ENCODE measurements at places on chromosomes 5 and 9.

DNA sequence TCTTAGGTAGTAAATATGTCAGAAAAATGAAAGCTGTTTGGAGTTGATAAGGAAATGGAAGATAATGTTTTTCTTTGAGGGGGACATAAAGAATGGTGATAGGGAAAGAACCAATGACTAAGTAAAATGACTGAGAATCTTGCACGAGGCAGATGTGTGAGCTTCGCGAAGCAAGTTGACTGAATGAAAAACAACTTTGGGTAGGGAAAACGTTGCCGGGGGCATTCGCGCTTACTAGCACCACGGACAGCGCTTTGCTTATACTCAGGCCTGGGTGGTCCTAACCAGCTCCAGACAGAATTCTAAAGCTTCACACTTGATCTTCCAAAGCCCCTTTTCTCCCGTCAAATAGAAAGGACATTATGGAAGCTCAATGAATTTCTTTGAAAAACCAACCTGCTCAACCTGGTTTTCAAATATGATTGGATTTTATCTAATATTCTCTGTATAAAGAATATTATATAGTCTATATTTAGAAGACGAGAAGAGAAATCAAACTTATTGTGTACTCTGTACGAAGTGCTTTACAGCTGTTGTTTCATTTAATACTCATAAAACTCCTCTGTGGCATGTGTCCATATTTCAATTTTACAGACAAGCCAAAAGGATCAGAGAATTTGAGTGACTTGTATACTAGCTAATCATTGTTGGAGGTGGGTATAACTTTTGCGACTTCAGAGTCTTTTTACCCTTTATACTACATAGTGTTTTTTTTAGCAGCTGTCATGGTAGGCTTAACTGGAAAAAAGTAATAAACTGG lies 1.9 kb upstream of the CDKN2B start:
- DNase-seq: no peak

DNA sequence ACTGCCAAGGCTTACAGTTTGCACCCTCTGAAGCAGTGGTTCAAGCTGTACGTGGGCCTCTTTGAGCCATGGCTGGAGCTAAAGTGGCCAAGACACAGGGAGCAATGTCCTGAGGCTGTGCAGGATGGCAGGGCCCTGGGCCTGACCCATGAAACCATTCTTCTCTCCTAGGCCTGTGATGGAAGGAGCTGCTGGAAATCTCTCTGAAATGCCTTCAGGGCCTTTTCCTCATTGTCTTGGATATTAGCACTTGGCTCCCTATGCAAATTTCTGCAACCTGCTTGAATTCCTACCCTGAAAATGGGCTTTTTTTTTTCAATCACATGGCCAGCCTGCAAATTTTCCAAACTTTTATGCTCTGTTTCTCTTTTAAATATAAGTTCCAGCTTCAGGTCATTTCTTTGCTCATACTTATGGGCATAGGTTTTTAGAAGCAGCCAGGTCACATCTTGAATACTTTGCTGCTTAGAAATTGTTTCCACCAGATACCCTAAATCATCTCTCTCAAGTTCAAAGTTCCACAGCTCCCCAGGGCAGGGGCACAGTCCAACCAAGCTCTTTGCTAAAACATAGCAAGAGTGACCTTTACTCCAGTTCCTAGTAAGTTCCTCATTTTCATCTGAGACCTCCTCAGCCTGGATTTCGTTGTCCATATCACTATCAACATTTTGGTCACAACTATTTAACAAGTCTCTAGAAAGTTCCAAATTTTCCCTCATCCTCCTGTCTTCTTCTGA lies 138.3 kb downstream of the OSTF1 start:
- DNase-seq: no peak

DNA sequence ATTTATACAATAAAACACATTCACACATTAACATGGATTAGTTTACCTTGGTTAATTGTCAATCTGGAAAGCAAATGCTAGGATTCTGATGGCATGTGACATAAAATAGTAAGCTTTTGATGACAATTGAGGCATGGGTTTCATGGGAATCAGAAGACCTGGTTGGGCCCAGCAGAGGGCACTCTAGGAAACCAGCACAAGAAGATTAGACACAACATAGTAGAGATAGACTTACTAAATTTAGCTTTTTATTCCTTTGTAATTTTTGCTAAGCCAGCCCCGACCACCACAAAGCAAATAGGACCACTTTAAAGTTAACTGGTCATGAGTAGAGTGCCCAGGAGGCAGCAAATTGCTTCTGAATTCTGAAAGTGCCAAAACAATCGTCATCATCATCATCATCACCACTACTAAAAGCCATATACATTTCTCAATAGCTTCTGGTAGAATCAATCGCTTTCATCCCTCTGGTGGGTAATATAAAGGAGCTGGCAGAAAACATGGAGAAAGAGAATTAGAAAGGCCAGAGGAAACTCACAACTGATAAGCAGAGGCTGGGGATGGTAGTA lies 163.2 kb downstream of the ARRDC3 start:
- peak; percentile 16 for DNase-seq

- no peak for DNase-seq
These were observed 992 bp downstream of the SPACA9 start for GRCh38 chr9:132879457-132880323.

- no peak for DNase-seq
These were observed 84.5 kb upstream of the FREM1 start for GRCh38 chr9:14994738-14995137.

- no peak for DNase-seq
These were observed 4.8 kb downstream of the SLC23A1 start for GRCh38 chr5:139378101-139378825.

DNA sequence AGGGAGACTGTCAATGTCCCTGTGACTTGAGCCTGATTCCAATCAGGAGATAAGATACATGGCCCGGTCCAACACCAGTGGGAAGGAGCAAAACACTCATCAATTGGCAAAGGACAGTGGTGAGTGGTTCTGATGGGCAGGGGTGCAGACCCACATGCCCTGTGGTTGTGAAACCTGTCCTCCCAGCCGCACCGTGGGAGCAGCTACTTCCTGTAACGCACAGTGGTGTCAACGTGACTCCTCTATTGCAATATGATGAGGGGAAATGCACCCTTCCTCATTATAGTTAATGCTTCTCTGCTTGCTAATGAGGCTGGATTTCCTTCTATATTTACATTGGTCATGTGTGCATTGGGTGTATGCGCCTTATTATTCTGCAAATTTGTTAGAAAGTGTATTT lies 223.0 kb downstream of the IRX1 start:
- DNase-seq: no peak

DNA sequence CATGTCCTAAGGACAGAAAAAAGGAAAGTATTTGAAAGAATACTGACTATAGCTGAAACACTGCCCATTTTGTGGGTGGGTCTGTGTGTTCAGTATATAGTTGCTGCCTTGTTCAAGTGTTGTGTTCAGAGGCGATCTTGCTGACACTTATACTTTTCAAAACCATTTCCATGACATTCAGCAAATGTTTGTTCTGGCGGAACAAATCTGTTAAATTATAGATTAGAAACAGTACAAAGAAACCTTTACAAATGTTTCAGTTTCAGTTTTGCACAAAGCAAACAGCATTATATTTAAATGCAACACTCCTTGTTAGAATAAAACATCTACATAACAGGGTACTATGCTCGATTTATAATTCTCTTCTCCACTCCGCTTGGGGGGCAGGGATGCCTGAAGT lies 2276.3 kb downstream of the MAT2B start:
- DNase-seq: no peak

DNA sequence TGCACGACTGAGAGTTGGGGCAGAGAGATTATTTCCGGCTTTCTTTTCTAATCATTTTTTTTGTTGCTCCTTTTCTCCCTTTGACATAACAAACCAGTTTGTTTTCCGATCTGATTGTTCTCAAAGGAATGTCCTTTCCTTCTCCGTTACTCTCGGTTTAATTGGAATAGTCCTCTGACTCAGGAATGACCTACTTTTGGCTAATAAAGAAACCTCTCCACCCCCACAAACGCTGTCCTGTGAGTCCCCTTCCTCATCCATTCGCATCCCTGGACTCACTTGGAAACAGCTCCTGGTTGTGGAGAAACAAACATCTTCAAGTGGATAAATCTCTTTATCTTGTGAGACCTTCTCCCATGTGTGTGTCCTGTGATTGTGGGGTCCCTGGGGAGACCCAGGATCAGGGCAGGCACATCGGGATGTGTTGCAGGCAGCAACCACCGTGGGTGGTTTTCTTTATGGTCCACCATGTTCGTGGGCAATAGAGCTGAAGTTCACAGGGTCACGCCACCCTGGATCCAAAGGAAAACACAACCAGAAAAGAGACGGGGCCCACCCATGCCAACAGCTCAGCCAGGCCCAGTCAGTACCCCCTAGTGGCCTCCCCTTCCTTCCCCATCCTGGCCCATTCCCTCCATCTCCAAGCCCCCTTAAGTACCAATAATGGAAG lies 45.2 kb upstream of the NEK6 start:
- no peak for DNase-seq

DNA sequence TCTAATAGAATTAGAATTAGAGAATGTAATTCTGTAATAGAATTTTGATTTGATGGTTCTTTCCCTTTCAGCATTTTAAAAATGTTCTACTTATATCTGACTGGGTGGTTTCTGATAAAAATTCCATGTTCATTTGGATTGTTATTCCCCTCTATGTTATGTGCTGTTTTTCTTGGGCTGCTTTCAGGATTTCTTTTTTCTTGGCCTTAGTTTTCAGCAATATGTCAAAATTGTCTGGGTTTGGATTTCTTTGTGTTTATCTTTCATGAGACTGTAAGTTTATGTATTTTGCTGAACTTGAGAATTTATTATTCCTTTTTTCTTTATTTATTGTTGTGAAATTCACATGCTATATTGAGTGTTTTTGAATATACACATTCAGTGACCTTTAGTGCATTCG lies 189.1 kb downstream of the RANBP17 start:
- DNase-seq: no peak

GRCh38 chr5:170108266-170108785 lies 2.6 kb downstream of the FOXI1 start:
- no peak for DNase-seq

GRCh38 chr9:136554870-136555269 lies 9.0 kb upstream of the NOTCH1 start:
- no peak for DNase-seq

GRCh38 chr5:38737976-38738375 lies 107.8 kb upstream of the OSMR start:
- DNase-seq: no peak

DNA sequence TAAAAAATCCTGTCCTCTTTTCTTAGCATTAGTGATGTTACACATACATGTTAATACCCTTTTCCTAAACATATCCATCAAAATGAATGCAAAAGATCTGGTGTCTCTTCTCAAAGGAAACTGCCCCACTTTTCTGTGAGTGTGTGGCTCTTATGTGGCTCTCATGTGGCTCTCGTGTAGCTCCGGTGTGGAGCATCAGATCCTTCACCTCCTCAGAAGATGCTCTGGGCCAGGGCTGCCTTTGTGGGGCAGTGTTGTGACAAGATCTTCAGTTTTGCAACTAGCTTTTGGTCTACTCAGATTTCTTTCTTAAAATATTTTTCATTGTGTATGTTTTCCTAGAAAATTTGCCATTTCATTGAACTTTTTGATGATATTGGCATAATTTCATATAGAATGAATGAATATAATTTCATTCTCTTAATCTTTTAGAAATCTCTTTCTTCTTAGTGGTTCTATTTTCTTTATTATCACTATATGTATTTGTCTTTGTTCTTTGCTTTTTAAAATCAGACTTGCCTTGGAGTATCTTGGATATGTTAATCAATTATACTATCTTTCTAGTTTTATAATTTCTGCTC lies 19.4 kb downstream of the GARNL3 start:
- DNase-seq: no peak

- DNase-seq: no peak
These were observed 21.0 kb downstream of the F2RL2 start for GRCh38 chr5:76602094-76602726.

- no peak for DNase-seq
These were observed 422.6 kb upstream of the CD180 start for GRCh38 chr5:67619235-67619634.

DNA sequence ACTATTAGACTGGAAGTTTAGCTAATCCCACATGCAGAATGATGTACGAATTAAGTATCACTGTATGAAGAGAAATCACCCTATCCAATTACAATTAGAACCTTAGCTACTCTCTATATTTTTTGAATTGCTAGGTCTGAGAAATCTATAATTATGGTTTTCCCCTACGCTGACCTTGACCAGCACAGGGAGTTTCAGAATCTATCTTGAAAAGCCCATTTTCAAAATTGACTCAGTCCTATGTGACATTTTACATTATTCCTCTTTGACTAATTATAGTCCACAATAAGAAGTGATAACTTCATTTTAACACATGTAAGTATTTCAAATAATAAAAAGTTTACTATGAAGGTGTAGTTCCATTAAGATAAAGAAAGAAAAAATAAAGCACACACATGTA lies 21.5 kb downstream of the NUDT12 start:
- no peak for DNase-seq

DNA sequence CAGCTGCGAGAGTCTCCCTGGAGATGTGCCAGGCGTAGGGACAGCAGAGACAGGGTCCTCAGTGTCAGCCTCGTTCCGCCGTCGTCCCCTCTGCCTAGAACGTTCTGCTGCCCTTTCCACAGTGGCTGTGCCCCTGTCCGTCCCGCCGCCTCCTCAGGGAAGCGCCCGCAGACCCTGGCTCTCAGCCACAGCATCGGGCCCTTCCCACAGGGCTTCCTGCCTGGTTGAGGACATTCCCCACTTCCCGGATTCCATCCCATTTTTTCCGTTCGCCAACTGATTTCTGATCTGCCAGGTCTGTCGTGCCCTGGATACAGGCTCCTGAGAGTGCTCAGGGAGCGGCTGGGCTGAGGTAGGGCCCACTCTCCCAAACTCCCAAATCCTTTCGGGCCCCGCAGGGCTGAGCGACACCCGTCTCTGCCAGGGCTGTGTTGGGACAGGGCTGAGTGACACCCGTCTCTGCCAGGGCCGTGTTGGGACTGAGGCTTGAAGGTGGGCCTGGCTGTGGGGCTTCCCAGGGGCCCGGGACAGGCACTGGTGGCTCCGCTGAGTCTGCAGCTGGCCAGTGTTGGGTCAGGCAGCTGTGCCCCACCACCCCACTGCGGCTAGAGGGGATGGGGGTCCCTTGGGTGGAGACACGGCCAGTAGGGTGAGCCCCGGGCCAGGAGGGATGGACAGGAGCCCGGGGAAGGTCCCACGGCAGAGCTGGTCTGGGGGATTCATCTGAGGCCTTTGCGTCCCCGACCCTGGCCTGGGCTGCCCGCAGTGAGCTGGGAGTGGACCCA lies 15.9 kb downstream of the DNLZ start:
- peak; percentile 66 for DNase-seq

DNA sequence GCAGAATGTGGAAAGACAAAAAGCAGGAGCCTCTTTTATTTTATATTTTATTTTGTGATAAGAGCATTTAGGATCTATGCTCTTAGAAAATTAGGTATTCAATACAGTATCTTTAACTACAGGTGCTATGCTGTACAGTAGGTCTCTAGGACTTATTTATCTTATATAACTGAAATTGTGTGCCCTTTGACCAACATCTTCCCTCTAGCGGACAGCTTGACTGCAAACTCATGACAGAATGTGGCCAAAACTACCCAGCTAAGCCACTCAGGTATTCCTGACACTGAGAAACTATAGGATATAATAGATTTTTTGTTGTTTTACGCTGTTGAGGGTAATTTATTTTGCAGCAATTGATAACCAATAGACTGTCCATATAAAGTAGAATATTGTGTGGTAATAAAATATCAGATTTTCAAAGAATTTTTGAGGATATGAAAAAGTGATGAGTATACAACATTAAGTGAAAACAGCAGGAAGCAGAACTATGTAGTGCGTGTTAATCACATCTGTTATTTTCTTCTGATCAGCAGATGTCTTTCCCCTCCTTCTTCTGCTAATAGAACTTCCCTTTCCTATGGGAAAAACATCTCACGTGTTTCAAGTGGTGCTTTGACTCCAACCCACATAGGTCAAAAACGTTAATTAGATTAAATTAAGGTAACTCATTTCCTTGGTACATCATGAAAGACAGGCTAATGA lies 69.9 kb upstream of the SELENOP start:
- no peak for DNase-seq

Data from SK-N-SH (cell line).